ENCODE measurements at places on chromosomes 1 and 21.
A peak's percentile ranks its signal among the peaks of the same experiment; 100 is the strongest.

DNA sequence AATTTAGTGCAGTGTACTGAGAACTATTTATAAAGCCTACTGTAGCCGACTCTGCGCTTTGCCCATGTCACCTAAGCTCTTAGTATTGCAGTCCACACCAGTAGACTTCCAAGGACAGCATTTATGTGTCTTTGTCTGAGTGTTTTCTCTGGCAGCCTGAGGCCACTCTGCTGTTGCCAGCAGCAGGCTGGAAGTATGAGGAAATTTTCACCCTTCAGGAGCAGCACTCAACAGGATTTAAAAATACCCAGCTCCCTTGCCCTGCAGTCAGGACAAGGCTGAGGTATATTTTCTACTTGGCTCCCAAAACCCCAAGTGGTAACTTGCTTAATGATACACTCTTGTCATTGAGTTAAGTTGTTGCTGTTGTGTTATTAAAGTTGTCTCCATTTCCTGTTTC, 230.1 kb downstream of the SRGAP2C start:
- DNase-seq: peak; percentile 13

DNA sequence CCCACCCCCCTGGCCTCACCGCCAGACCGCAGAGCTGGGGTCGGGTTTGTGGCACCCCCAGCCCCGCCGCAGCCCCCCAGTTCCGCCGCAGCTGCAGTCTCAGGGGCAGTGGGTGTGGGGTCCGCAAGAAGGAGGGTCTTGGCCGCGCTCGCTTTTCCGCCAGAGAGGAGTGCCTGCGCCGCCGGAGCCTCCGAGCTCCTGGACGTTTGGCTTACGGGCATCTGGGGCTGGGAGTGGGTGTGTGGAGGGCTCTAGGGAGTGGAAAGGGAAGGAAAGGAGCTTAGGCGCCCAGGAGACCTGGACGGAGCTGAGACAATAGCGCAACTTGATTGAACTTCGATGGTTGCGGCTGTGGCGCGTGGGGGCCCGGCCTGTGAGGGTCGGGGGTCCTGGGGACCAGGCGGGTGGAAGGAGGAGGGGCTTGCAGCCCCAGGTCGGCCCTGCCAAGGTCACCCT, 88.8 kb upstream of the IPO9 start:
- peak; percentile 47 for DNase-seq

DNA sequence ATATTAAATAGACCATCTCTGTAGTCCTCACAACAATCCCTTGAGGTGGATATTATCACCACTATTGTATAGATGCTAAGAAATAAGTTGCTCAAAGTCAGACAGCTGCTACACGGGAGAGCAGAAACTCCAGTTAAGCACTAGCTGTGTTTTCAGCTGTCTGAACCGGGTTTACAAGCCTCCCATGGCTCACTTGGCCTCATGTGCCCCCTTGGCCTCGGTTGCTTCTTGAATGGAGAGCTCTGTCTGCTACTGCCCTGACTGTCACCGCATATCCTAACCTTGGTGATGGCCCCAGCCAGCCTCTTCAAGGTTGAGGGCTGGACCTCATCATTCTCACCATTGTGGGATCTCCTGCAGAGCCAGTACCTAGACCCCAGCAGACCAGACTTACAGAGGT, 123.4 kb downstream of the AK5 start:
- DNase-seq: no peak

DNA sequence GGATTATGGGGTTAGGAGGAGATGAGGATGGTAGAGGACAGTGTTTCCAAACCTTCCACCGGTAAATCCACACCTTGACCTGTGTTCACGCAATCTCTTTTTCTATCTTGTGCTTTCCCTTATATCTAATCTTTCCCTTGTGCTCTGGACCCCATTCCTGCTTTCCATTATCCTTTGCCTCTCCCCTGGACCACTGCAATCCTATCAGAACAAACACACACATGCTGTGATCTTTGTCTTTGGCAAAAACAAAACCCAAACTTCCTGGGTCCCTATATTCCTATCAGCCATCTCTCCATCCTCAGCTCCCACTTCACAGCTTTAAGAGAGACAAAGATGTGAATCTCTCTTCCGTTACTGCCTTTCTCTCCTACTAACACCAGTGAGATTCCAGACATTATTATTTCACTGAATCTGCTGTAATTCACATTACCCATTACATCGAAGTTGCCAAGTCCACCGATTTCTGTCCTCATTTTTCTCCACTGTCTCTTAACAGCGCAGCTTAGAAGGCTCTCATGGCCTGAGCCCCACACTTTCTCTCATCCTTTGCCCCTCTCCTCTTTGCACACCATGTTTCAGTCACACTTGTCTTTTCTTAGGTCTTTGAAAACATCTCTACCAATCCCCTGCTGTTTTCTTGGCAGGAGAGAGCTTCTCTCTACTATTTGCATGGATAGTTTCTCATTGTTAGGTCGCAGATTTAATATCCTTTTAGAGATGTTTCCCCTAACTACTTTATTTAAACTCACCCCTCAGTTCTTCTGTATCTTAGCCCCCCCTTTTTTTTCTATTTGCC, 230.0 kb upstream of the B3GALT2 start:
- DNase-seq: no peak

DNA sequence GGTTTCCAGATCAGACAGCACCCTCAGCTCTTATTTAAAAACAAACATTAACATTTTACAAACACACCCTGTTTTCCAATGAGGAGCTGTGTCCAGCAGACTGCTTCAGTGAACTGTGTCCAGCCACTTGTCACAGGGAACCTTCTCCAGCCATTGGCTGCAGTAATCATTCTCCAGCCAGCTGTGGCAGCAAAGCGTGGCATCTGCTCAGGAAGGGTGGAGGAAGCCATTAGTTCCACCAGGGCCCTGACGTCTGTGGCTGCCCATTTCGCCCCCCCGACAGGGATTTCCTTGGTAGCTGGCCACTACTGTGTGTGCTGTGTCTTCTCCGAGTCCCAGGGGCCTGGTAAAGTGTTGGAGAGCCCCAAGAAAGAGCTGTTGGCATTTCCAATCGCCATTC, 62.9 kb upstream of the SELENON start:
- DNase-seq: no peak

- no peak for DNase-seq
Observed at GRCh38 chr1:41658431-41659158, 174.1 kb upstream of the EDN2 start.

GRCh38 chr1:152408664-152409063, 5.4 kb downstream of the CRNN start:
- no peak for DNase-seq

GRCh38 chr21:31184876-31185275, 146.6 kb upstream of the KRTAP19-8 start:
- no peak for DNase-seq

GRCh38 chr1:184422490-184423233, 35.8 kb downstream of the C1orf21 start:
- DNase-seq: no peak

GRCh38 chr21:14550135-14550534, 4.0 kb upstream of the SAMSN1 start:
- DNase-seq: no peak

- DNase-seq: no peak
Observed at GRCh38 chr1:220900842-220901241, 21.6 kb downstream of the HLX start.

DNA sequence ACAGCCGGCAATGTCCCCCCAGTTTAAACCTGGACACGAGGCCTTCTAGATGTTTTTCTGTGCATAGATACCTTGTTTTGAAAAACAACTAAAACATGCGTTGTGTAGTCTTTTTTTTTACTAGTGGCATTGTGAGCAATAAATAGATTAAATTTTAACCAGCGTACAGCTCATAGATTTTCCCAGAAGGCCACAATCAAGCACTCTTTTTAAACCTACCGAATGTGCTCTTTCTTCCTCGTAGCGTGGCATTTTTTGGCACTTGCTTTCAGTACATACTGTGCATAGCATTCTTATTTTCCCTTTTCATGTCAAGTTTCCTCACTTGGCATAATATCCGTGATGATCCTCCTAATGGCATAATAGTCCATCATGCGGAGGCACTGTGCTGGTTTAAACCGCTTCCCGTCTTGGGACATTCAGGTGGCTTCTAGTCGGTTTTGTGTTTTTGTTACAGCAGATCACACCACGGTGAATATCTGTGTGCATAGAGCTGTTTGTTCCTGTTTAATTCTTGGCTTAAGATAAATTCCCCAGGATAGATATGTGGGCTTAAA, 95.3 kb downstream of the PDE9A start:
- peak; percentile 44 for DNase-seq

- no peak for DNase-seq
Observed at GRCh38 chr1:178543290-178543607, 30.3 kb downstream of the TEX35 start.

DNA sequence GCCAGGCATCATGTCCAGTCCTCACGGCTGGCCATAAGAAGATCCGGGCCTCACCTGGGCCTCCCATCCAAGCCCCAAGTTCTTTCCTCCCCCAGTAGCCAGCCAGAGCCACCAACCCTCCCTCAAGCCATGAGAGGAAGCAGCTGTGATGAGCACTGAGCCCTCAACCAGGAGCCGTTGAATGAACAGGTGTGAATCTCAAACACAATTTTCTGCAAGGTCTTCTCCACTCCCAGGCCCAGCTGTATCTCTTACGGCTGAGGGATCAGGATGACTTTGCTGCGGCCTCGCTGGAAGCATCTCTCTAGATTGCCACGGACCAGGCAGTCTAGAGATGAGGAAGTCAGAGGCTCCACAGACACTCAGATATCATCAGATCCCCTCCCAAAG, 9.8 kb upstream of the CLDN14 start:
- no peak for DNase-seq

- DNase-seq: peak; percentile 95
Observed at GRCh38 chr1:84301004-84301784, at the start of gene SAMD13. Gene SAMD13 (plus strand): TSS chr1:84301708. CDS start chr1:84303235, 1,527 bp downstream.

DNA sequence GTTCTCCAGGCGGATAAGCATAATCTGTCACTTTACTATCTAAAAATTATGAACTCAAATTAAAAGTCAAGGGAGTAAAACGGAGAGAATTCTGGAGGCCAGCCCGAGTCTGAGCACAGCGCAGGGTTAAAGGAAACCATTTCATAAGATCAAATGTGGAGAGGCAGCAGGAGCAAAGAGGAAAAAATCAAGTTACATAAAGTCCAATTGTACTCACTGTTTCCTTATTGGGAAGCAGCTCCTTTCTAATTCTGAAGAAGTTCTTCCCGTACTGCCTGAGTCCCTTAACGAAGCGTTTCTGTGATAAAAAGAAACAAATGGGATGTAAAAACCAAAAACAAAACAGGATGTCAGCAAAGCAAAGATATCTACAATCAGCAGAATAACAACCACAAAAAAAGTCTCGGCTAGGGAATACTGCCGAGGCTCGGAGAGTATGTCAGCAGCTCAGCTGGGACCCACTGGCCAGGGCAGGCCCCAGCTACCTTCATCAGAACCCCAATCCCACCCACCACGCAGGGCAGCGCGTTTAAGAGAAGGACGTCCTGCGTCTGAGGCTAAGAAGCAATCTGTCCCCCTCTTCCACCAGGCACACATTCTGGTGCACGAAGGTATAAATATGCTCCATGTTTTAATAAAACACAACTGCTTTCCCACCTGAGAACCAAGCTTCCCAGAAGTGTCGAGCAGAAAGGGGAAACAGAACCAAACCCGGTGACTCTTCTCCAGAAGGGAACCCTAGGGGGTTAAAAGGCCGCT, 104.8 kb downstream of the SLC45A1 start:
- DNase-seq: peak; percentile 33

- no peak for DNase-seq
Observed at GRCh38 chr21:35637431-35637830, 422.9 kb downstream of the SETD4 start.

DNA sequence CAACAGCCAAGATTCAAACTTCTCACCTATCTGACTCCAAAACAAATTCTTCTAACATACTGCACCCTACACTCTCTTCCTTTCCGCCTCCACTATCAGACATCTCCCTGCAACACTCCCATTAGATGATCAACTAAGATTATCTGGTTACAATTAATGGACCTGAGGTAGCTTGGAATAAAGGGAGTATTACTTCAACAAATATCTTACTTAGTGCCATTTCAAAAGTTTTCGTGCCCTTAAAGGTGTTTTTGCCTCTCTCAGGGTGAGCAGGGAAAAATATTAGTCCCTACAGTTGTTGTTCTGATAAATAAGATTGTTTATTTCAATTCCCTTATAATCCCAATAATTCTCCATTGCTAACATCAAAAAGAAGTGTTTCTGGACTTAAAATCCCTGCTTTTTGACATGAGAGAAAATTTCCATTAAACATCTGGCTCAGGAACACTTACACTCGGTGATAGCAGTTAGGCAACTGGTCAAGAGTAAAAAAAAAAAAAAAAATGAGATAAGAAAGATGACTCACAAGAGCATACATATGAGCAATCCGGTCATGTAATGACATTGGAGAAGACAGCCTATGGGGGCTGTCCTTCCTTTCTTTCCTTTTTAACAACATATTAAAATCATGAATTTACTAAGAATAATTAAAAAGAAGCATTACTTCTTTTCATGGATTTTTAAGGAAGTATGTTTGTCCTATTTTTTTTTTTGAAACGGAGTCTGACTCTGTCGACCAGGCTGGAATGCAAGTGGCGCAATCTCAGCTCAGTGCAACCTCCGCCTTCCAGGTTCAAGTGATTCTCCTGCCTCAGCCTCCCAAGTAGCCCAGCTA, 7.6 kb downstream of the RSBN1 start:
- no peak for DNase-seq

- DNase-seq: no peak
Observed at GRCh38 chr21:44529011-44529421, 11.0 kb downstream of the KRTAP10-1 start.

- DNase-seq: peak; percentile 51
Observed at GRCh38 chr1:17212487-17213121, 7.7 kb downstream of the PADI1 start.

DNA sequence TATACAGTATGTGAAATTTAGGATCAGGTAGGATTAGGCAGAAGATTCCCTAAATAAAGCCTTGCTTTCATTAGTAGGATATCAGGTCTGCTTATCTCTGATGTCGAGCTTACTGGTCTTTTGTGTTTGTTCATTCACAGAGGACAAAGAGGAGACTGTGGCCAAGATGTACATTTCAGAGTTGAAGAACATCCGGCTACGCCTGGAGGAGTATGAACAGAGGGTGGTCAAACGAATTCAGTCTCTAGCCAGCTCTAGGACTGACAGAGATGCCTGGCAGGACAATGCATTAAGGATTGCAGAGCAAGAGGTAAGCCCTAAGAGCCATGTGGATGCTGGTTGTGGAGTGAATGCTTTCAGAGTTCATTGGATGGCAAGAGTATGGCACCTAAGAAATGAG, 106.2 kb downstream of the MACF1 start:
- no peak for DNase-seq

DNA sequence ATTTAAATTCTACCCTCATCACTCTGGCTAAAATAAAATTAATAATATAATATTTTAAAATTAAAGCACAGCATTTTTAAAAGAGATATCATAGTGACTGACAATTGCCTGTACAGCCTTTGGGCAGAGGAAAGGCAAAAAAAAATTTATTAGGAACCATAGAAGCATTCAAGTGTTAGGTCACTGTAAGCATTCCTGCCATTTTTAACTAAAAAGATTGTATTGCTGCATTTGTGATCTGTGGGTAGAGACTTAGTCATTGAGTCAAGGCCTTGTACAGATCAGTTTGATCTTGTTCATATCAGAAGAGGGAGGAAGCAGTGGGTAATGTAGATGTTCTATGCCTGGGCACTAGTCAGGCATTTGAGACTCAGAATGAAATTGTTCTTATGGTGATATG, 109.9 kb downstream of the LYPLAL1 start:
- no peak for DNase-seq

- no peak for DNase-seq
Observed at GRCh38 chr1:223667484-223668182, 2.1 kb upstream of the CAPN8 start.

GRCh38 chr1:114660238-114660637, 9.6 kb downstream of the DENND2C start:
- no peak for DNase-seq

GRCh38 chr1:180221462-180221861, 8.6 kb upstream of the LHX4 start:
- no peak for DNase-seq

GRCh38 chr1:176471338-176472121, 8.6 kb downstream of the PAPPA2 start:
- no peak for DNase-seq

Data from brain (organoid and tissue), 16 donors.